ENCODE measurements at places on chromosomes 12 and 14. TPM values are rescaled to one million over a fixed set of nuclear protein-coding genes. Genes with fewer than 3 reads are reported as not detected.

DNA sequence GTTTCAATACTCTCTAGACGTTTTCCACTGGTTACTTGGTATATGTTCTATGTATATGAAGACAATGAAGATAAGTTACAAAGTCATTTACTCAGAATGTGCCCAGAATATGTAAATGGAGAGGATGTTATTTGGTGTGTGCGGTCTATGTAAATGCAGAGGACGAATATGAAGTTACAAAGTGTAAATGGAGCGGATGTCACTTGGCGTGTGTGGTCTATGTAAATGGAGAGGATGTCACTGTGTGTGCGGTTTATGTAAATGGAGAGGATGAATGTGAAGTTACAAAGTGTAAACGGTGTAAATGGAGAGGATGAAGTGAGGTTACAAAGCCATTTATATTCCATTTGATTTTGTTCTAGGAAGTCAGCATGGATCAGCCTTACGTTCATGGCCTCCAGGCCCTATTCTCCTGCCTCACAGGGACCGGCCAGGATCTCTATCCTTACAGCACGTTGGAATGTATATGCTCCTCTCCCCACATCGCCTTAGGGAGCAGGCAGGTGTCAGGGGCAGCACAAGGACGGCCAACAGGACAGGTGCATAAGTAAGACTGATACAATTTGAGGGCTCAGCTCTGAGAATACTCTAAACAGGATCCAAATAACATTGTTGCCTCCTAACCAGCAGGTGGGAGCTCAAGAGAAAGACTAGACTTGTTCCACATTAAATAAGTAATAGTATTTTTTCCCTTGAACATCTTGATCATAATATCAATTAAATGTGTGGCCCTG lies 42.4 kb downstream of the GLRX5 start:
- DNase-seq = no peak

- no peak for DNase-seq
These were observed 231.8 kb upstream of the CRY1 start for GRCh38 chr12:107325075-107325608.

DNA sequence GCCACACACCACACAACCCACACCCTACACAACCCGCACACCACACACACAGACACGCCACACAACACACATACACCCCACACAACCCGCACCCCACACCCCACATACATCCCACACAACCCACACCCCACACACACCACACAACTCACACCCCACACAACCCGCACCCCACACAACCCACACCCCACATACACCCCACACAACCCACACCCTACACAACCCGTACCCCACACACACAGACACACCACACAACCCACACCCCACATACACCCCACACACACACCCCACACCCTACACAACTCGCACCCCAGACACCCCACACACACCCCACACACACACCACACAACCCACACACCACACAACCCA lies 78.5 kb downstream of the NOC4L start:
- DNase-seq = no peak

DNA sequence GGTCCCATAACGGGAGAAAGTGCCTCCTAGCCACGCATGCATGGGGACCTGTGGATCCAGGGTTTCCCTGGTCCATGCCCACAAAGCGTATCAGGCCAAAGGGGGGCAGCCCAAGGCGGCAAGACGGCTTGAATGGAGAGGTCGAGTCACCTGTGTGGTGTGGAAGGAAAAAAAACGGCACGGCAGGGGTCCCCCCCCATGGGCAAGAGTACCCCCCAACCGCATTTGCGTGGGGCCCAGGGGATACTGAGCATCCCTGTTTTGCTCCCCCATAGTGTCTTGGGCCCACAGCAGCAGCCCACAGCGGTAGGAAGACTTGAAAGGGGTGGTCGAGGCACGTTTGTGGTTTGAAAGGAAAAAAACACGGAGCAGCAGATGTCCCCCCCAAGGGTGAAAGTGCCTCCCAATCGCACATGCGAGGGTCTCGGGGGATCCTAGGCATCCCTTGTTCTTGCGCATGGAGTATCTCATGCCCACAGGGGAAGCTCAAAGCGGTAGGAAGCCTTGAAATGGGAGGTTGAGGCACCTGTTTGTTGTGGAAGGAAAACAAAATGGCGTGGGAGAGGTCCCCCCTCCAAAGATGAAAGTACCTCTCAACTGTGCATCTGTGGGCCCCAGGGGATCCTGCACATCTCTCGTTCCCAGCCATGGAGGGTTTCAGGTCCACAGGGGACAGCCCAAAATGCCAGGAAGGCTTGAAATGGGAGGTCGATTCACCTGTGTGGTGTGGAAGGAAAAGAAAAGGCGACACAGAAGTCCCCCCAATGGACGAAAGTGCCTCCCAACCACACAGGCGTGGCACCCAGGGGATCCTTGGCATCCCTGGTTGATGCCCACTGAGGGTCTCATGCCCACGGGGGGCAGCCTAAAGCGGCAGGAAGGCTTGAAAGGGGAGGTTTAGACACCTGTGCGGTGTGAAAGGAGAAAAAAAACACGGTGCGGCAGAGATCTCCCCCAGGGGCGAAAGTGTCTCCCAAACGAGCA lies 577.5 kb downstream of the ALG10 start:
- DNase-seq = no peak

The NGB gene
- 0.14 TPM for total RNA-seq

GRCh38 chr12:6354495-6355393 lies 12.9 kb upstream of the TNFRSF1A start:
- DNase-seq = no peak

The LHX5 gene
- total RNA-seq = not detected

The APPL2 gene
- 57.4 TPM for total RNA-seq

The FGD6 gene
- total RNA-seq = 32.2 TPM

DNA sequence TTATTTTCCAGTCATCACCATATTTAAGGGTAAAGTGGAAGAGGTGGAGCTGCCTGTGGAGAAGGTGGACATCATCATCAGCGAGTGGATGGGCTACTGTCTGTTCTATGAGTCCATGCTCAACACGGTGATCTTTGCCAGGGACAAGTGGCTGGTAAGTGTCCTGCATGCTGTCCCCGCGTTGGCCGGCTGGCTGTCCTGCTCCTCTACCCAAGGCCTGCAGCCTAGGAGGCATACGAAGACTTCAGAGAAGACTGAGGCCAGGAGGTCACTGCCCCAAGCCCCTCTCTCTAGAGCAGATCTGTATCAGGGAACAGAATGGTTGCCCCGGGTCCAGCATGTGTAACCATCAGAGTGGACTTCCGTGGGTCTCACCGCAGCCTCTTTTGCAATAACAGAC lies 77.7 kb downstream of the PRMT8 start:
- no peak for DNase-seq

GRCh38 chr12:48826209-48826855 lies 8.0 kb downstream of the CACNB3 start:
- no peak for DNase-seq

DNA sequence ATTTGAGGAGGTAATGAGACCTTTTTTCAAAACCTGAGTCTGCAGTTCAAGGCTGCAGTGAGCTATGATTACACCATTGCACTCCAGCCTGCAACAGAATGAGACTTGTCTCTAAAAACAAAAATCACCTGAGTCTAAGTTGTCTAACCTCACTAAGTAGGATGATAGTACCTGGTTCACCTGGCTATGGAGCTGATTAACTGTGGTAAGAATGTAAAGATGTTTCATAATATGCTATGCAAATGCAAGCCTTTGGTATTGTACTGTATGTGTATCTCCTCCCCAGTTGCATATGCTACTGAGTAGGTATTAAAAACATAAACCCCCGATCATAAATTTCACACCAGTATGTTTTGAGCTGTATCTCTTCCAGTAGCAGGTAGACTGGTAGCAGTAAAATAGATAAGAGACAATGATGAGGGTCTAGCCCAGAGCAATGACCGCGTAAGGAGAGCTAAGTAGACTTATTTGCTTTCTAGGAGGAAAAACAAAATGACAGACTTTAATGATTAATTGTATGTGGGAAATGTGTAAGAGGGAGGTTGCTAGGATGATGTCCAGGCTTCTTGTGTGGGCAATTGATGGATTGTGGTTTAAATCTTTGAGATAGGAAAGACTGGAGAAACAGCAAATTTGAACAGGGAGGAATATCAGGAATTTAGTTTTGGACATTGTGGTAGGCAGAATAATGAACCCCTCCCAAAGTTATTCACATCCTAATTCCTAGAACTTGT lies 41.6 kb upstream of the EGLN3 start:
- no peak for DNase-seq

The OR4K2 gene
- not detected for total RNA-seq

The SLC25A47 gene
- total RNA-seq = not detected

DNA sequence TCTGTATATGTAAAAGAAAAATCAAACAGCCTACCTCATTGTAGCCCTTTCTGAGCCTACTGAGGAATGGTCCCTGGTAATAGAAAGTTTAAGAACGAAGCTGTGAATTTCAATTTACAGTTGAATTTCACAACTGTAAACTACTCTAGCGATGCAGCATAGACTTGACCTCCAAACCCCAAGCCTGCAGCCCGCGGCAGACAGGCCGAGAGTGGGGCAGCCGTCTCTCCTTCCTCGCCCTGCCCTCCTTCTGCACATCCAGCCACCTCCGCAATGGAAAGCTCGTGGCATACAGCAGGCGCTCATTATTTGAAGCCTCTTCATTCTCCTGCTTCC lies 15.3 kb downstream of the RNASE2 start:
- no peak for DNase-seq

The PMCH gene
- not detected for total RNA-seq

DNA sequence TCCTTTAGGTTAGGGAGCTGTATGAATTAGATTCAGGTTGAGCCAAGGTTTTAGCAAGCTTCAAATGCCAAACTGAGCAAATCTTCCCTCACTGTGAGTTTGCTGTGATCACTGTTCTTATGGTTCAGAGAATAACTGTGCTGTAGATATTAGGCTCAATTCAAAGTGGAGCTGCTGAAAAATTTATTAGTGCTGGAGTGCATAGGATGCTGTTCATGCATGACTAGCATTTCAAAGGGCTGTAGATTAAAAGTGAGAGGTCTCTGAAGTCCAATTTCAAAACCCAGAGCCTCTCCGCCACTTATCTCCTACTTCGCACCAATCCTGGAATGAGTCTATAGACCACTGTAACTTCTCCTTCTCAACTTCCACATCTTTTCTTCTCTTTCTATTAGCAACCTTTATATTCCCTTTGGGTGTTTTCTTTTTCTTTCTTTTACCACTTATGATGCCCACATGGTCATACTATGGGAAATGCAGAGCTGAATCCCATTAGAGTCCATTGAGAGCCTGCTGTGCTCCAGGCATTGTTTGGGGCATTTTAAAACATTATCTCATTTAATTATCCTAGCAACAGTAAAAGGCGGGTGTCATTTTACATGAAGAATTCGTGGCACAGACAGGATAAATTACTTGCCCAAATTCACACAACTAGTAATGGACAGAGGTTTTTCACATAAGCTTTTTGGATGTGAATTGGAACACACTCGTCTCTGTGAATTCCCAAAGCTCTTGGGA lies 77.5 kb upstream of the EEA1 start:
- DNase-seq = no peak

The FOXG1 gene
- total RNA-seq = 0.06 TPM

DNA sequence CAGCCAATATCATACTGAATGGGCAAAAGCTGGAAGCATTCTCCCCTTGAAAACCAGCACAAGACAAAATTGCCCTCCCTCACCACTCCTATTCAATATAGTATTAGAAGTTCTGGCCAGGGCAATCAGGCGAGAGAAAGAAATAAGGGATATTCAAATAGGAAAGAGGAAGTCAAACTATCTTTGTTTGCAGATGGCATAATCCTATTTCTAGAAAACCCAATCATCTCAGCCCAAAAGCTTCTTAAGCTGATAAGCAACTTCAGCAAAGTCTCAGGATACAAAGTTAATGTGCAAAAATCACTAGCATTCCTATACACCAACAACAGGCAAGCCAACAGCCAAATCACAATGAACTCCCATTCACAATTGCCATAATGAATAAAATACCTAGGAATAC lies 21.0 kb upstream of the ANP32D start:
- DNase-seq = no peak

DNA sequence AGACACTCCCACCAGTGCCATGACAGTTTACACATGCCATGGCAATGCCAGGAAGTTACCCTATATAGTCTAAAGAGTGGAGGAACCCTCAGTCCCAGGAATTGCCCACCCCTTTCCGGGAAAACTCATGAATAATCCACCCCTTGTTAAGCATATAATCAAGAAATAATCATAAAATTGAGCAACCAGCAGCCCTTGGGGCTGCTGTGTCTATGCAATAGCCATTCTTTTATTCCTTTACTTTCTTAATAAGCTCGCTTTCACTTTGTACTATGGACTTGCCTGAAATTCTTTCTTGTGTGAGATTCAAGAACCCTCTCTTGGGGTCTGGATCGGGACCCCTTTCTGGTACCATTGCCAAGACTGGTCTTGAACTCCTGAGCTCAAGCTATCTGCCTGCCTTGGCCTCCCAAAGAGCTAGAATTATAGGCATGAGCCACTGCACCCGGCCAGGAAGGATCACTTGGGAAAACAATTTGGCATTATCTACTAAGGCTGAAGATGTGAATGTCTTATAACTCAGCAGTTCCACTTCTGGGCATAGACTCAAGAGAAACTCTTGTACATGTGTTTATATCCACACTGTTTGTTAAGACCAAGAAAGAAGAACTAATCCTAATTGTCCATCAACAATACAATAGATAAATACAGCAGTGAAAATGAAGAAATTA lies 35.9 kb upstream of the CEP83 start:
- DNase-seq = no peak

The SYNDIG1L gene
- total RNA-seq = not detected

The PPFIBP1 gene
- total RNA-seq = 81.5 TPM
